Activated gamma-delta T cell treated with Interleukin-2 at 50 U/mL for 16 hours (primary cell): ENCODE measurements at places on chromosomes 2 and 18.

GRCh38 chr2:49661809-49662208, 507.5 kb upstream of the FSHR start:
- DNase-seq: no peak

DNA sequence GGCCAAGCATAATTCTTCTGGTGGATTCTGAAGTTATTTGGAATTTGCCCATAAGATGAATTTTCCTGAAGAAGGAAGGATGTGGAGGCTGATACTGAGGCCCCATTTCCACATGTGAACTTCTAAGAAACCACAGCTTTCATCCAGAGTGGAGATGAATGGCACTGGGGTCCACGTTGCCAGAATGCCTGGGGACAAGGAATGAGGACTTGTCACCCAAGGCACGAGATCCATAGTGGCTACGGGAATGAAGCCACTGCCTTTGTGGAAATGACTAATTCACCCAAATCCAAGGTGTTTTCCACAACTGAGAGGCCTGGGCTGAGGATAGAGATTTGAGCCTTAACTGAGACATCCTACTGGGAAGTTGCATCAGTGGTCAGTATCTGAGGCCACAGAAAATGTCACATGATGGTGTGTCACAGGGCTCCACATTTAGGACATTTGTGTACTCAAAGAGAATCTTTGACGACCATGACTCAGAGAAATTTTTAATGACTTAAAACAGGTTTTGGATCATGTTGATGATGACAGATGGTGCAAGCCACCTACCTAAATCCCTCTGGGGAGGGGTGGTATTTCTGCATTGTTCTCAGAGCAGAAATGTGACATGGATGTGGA, 286.1 kb downstream of the SOX11 start:
- no peak for DNase-seq

GRCh38 chr2:49490710-49491109, 336.4 kb upstream of the FSHR start:
- DNase-seq: no peak

DNA sequence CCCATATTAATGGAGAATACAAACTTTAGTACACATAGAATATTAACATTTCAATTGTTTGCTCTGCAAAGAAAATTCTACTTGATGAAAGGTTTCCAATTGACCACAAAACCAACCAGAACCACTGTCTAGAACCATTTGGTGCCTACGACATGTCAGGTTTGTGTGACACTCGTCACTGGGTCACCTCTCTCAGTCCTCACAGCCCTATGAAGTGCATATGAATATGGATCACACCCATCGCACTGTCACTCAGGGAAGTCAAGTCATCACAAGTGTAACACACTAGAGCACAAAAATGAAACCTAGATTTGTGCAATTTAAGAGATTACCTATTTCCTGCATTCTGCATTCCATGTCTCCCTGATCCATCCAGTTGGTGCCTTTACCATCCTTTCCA, 43.7 kb downstream of the PTPN2 start:
- DNase-seq: no peak

DNA sequence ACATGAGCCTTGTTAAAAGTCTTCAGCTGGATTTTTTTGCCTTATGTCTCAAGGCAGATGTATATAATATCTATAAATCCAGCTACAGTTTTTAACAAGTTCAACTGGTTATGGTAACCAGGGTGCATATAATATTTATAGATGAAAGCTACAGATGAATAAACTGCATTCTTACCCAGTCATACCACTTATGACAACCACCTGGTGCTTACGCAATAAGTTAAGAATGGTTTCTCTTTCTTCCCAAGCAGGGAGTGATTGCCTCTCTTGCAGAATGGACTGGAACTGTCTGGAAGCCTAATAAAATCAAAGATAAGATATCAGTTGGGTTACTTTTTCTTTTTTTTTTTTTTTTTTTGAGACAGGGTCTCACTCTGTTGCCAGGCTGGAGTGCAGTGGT, 19.6 kb downstream of the DHX57 start:
- DNase-seq: no peak

- DNase-seq: no peak
These were observed 58.4 kb upstream of the CERS6 start for GRCh38 chr2:168397629-168398028.

DNA sequence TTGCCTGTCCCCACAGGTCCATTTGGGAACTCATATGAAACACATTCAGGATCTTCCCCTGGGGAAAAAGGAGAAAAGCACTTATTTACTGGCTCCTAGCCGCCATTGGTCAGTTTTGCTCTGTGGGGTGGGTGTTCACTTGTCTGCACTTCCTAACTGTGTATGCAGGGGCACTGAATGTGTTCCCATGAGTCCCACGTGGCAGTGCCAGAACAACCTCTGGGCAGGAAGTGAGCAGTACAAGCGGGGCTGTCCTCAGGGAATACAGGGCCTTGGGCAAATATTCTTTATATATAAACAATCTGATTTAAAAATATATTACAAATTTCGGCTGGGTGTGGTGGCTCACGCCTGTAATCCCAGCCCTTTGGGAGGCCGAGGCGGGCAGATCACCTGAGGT, 21.8 kb upstream of the CTIF start:
- no peak for DNase-seq

GRCh38 chr18:3263132-3263700, 1.3 kb downstream of the MYL12B start:
- no peak for DNase-seq

GRCh38 chr2:218701806-218702205, 8.8 kb upstream of the TTLL4 start:
- no peak for DNase-seq

DNA sequence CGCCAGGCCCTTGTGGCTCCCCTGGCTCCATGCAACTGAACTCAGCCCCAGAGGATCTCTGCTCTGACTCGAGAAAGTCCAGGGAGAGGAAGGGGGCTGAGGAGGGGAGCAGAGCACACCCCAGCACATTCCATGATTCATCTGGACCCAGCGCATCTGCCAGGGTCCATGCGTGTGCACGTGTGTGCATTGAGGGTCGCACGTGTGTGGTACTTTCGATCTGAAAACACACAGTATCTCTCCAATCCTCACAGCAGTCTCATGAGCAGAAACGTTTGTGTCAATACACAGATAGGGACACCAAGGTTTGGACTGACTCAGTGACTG, 146.4 kb upstream of the ID2 start:
- no peak for DNase-seq

DNA sequence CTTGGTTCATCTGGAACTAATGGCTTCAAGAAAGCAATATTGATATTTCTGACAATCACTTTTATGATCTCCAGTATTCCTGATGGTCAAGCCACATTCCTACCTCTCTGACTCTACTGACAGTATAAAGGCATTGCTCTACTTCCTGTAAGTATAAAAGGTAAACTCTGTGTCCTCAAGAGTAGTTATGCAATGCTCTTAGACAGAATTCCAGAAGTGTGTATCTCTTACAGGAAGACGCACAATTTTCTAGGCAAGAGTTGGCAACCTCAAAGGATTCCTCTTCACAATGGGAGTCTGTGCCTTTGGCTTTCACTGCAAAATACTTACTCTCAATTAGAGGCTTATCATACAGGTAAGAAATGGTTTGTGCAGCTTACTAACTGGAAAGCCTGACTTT, 100.1 kb downstream of the THADA start:
- DNase-seq: no peak

DNA sequence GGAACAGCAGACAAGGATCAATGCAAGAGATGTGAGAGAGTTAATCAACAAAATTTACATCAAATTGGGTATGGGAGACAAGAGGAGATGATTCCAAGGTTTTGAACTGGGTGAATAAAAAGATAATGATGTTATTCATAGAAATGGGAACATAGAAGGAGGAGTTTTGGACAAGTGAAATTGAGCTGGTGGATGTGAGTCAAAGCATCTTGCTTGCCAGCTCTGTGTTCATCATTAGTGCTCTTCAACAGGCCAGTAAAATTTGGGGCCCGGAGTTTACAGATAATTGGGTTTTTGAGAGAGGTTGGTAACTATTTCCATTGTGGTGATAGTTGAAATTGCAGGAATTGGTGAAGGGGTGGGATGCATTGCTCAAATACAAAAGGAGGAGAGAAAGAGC, 69.9 kb upstream of the CAVIN2 start:
- no peak for DNase-seq
